ENCODE measurements at places on chromosomes 1 and 21.

DNA sequence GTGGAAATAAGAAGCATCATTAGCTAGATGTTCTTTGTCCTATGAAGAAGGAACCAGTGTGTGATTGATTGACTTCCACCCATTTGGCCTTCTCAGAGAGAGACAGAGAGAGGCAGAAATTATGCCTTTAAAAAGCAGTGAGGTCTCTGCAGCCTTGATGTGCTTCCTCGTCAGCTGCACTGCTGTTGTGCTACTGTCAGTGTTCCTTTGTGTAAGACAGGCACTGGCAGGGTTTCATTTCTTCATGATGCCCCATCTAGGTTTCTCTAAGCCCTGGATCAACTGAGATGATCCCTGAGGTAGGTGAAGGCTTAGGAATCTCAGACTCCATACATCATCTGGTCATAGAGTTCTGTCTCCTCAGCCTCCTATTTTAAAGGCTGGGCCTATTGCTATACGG lies 34.9 kb downstream of the GPR3 start:
- DNase-seq = no peak

GRCh38 chr1:26287033-26287711 lies 7.3 kb downstream of the SH3BGRL3 start:
- DNase-seq = no peak

DNA sequence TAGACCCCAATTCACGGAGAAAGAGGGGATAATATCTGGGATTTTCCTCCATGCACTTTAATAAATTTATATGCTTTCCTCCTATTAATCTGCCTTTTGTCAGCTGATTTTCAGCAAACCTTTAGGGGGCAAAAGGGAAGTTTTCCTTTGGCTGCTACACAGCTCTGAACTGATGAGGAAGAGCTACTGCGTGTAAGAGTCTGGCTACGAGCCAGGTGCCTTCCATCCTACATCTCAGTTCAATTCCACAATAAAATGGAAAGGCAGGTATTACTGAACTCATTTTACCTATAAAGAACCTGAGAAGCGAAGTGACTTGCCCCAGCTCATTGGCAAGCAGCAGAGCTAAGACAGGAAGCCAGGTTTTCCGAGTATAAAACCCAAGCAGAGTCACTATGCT lies 28.3 kb upstream of the ZNF326 start:
- no peak for DNase-seq

- DNase-seq = no peak
These were observed 43.4 kb downstream of the ROR1 start for GRCh38 chr1:63817152-63817667.

GRCh38 chr1:218274511-218274910 lies 10.6 kb upstream of the RRP15 start:
- DNase-seq = no peak

GRCh38 chr21:28791595-28792282 lies 200.9 kb downstream of the LTN1 start:
- DNase-seq = no peak

- no peak for DNase-seq
These were observed 225.4 kb downstream of the SMYD3 start for GRCh38 chr1:246281639-246282038.
